Chondrocyte (in vitro differentiated cells): ENCODE measurements at places on chromosomes 2 and 18.

DNA sequence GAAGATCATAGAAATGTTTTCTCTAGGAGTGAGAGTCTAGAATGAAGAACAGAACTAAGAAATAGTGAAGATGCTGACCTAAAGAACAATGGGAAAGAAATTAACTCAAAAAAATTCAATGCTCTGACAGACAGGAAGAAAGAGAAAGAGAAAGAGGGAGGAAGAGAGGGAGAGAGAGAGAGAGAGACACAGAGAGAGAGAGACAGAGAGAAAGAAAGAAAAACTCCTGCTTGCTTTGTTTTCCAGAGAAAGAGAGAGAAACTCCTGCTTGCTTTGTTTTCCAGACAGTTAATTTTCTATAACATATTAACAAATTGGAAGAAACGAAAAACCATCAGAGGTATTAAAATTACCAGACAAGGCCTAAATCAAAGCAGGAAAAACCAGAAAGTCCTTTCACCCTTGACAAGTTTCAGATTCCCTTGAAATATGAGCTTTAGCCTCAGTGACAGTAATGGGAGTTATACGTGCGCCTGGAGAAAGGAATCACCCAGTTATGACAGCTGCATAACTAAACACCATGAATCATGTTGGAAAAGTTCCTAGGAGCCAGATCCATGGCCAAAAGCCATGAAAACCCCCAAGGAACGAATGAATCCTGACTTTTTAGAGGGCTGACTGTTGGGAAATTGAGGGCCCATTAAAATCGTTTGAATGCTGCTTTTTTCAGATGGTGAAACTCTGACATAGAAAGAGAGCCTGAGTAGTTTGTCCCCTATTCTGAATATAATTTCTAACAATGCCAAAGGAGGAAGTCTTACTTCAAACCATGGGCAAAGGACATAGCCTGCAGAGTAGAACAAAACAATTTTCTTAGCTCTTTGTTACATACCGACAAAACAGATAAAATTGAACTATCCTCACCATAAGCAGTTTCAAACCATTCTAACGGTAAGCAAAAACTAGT lies 228.6 kb upstream of the CHST9 start:
- no peak for DNase-seq

GRCh38 chr18:32576296-32576916 lies 105.7 kb upstream of the GAREM1 start:
- no peak for DNase-seq

DNA sequence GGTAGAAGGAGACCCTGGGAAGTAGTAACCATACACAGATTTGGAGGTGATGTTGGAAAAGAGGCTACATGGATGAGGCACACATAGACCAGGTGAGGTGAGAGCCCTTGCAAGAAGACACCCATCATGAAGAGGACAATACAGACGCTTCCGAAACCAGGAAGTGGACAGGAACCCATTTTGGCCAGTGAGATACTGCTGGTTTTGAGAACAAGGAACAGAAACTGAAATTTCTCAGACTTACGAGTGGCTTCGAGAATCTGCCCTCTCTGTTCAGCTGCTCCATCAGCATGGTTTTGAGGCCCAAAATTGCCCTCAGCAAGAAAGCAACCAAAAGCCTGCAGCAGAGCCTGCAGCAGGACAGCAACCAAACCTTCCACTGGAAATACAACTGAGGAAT lies 479.1 kb upstream of the NRXN1 start:
- DNase-seq, result no peak

- no peak for DNase-seq
Measured at GRCh38 chr18:45974088-45974536, 7.0 kb upstream of the EPG5 start.

GRCh38 chr2:240919786-240920782 lies 13.9 kb downstream of the CROCC2 start:
- peak; percentile 89 for DNase-seq

- no peak for DNase-seq
Measured at GRCh38 chr2:216473187-216473586, 25.5 kb upstream of the RPL37A start.

DNA sequence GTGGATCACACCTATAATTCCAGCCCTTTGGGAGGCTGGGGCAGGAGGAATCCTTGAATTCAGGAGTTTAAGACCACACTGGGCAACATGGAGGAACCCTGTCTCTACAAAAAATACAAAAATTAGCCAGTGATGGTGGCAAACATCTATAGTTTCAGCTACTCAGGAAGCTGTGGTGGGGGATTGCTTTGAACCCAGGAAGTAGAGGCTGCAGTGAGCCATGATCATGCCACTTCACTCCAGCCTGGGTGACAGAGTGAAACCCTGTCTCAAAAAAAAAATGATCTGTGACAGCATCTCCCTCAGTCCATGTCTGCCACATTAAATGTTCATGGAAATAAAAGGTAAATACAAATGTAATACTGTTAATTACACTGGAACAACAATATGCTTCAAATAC lies 121.4 kb upstream of the COL5A2 start:
- DNase-seq, result no peak

DNA sequence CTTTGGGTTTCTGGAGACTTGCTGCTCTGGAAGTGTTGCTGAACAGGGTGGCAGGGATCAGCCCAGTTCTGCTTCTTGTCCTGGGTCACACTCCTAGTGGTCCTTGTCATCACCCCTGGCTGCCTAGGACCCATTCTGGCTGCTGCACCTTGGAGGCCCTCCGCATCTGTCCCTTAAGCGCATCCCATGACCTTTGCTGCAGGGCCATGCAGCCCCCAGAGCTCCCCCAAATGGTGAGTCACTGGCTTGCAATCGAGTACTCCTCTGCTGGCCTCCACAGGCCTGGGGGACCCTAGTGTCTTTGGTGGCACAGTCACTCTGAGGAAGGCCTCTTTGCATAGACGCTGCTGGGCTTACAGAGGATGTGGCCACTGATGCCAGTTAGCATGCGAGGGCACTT lies 188.5 kb downstream of the ASB1 start:
- DNase-seq, result no peak

DNA sequence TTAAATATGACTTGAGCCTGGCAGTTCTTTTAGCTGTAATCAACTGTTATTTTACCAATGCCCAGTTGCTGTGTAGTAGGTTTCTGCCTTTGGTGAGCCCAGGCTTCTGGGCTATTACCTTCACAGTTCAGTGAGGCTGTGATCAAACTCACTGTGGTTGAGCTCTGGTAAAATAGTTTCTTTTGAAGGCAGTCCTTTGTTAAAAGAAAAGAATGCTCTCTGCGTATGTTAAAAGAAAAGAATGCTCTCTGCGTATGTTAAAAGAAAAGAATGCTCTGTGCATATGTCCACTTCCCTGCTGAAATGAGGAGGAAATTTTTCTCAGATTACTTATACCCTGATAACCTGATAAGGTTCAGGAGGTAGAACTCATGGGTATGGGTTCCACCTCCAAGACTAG lies 244.3 kb downstream of the RNF144A start:
- no peak for DNase-seq

- DNase-seq, result no peak
Measured at GRCh38 chr18:54330768-54331548, 26.7 kb downstream of the STARD6 start.

- DNase-seq, result no peak
Measured at GRCh38 chr2:105741174-105741573, 3.5 kb upstream of the NCK2 start.

DNA sequence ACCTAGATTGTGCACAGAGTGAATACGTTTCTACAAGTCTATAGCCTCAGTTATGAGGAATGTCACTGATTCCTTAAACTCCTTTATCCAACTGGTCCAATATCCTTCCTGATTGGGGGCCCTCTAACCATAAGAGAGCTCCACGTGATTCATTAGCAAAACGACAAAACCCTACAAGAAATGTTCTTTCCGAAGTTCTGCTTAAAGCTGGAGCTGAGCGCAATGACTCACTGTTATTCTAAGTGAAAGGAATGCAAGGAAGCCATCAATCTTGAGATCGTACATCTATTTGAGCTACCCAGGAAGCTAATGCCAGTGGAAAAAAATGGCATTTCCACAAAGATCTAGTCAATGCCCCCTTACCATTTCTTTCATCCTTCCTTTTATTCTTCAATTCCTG lies 354.9 kb upstream of the CDH20 start:
- DNase-seq, result no peak

GRCh38 chr2:159072795-159073194 lies 104.4 kb downstream of the TANC1 start:
- DNase-seq, result no peak

- no peak for DNase-seq
Measured at GRCh38 chr2:134549104-134549503, 169.7 kb downstream of the TMEM163 start.

- DNase-seq, result no peak
Measured at GRCh38 chr2:229712136-229712535, 2.2 kb downstream of the DNER start.

DNA sequence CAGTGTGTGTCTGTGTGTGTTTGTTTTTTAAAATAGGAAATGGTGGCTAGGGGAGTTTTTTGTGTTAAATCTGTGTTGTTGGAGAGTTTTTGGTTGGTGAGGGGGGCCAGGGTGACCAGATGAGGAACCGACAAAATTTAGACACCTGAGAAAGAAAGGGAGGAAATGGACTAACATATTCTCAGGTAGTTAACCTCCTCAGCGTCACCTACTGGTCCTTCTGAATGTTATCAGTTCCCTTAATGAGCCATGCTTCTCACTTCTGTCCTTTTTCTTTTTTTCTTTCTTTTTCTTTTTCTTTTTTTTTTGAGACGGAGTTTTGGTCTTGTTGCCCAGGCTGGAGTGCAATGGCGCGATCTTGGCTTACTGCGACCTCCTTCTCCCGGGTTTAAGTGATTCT lies 107.0 kb downstream of the FMNL2 start:
- no peak for DNase-seq

GRCh38 chr2:143397884-143398614 lies 268.8 kb downstream of the ARHGAP15 start:
- DNase-seq, result no peak

GRCh38 chr2:65019675-65020195 lies 30.5 kb downstream of the SLC1A4 start:
- no peak for DNase-seq

GRCh38 chr2:10072656-10073480 lies 7.3 kb downstream of the CYS1 start:
- no peak for DNase-seq

GRCh38 chr2:187748958-187749357 lies 194.7 kb upstream of the TFPI start:
- DNase-seq, result peak; percentile 49

GRCh38 chr2:131125195-131125757 lies 20.1 kb downstream of the PLEKHB2 start:
- no peak for DNase-seq

- no peak for DNase-seq
Measured at GRCh38 chr18:6315517-6316331, 99.0 kb downstream of the L3MBTL4 start.

DNA sequence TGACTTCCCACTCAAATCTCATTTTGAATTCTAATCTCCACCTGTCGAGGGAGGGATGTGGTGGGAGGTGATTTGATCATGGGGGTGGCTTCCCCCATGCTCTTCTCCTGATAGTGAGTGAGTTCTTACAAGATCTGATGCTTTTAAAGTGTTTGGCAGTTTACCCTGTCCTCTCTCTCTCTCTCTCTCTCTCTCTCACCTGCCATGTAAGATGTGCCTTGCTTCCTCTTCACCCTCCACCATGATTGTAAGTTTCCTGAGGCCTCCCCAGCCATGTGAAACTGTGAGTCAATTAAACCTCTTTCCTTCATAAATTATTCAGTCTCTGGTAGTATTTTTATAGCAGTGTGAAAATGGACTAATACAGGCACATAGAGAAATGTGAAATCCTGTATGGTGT lies 7.0 kb upstream of the LDAH start:
- DNase-seq, result no peak

DNA sequence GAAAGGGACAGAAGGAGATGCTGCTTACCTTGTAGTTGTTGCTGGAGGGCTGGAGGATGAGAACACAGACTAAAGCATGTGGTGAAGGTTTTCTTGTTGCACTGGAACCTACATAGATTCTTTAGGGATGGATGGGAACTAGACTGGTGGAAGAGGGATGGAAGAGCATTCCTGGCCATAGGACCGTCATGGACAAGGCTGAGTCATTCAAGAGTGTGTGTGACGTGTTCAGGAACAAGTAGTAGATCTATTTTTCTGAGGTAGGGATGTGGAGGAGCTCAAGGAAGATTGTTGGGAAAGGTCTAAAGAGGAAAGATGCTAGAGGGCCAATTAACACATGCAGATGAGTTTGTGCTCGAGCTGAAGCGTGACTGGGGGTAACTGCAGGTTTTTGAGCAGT lies 6.6 kb downstream of the STAT4 start:
- DNase-seq, result no peak

DNA sequence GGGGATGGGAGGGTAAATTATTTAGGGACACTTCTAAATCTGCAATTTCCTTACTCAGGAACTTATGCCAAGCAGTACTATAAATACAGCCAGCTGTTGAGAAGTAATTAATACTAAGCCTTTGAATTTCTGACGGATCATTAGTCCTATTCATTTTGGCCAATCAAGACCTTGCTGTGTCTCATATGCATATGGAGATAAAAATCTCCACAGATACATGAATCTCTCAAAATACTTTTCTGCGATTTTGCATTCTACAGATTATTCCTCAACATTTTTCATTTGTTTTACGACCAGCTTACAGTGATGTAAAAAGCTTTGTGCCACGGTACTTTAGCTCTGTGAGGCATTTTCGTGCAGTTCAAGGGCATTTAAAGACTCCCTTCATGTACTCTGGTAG lies 16.7 kb downstream of the LANCL1 start:
- DNase-seq, result no peak

- no peak for DNase-seq
Measured at GRCh38 chr2:227507963-227508362, 36.0 kb downstream of the AGFG1 start.

GRCh38 chr2:11174222-11174621 lies 19.0 kb downstream of the SLC66A3 start:
- no peak for DNase-seq

GRCh38 chr2:46366668-46367052 lies 69.5 kb downstream of the EPAS1 start:
- DNase-seq, result no peak

- DNase-seq, result no peak
Measured at GRCh38 chr2:215775106-215775505, 238.2 kb downstream of the MREG start.

DNA sequence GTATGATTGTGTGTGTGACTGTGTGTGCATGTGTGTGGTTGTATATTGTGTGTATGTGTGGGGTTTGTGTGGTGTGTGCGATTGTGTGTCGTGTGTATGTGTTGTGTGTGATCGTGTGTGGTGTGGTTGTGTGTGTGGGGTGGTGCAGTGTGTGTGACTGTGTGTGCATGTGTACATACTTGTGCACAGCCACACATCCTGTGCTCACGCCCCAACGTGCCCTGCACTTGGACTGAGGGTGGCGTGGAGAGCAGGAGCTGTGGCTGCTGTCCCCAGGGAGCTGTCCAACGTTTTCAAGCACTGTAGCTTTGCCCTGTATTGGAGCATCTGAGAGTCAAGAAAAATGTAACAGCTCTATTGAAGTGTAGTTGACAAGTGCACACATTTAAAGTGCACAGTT lies 243.2 kb upstream of the HDAC4 start:
- DNase-seq, result no peak

GRCh38 chr18:62340996-62341395 lies 15.9 kb downstream of the TNFRSF11A start:
- no peak for DNase-seq
